MG63 (cell line): ENCODE measurements at places on chromosomes 7 and 10. TPM values are rescaled to one million over a fixed set of nuclear protein-coding genes. Genes with fewer than 3 reads are reported as not detected.

DNA sequence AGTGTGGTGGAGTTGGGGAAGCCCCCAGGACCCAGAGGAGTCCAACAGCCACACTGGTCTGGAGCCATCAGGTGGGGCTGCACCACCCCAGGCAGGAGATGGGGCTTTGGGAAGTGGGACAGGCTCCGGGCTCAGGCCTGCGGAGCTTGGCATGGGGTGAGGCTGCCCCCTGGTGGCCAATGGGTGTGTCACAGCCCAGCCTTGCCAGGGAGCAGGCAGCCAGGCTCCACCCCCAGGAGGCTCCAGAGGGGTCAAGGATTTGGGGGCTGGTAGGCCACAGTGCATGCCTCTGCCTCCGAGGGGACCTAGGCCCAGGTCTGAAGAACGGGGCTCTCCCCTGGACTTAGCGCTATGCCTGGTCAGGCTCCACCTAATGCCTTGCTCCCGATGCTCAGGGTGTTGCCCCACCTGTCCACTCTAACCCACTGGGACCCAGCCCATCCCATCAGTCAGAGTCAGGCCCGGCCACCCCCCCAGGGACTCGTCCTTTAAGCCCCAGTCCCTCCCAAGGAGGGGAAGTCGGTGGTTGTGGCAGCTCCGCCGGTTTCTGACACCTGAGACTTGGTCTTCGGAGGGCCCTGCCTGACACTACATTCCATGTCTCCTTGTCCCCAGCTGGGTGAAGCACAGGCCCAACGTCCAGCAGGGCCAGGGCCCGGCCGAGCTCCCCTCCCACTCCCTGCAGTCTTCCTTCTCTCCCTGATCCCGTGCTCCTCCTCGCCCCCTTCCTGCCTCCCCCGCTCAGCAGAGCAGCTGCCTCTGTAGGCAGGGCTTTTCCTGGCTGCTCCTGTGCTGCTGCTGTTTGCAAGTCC lies 11.3 kb upstream of the SAMD8 start:
- DNase-seq, result peak; percentile 56

DNA sequence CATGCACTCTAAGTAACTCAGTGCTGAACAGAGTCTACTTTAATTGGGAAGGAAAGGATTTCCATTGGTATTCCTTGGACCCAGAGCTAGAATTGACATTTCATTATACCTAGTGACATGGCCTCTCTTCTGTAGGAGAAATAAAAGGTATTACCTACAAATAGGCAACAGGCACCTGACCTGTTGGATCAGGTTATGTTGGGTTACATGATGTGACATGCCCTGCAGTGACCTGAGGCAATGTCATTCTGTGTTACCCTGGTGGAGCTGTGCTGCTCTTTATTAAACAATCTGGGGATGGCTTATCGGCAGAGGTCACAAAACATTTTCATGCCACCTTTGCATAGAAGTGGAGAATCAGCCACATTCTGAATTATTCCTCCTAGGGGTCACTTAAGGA lies 427.7 kb downstream of the MDFIC start:
- DNase-seq, result no peak

GRCh38 chr7:117085275-117085674 lies 132.0 kb downstream of the ST7 start:
- no peak for DNase-seq

- peak; percentile 65 for DNase-seq
Observed at GRCh38 chr7:30348083-30348560, 63.7 kb downstream of the ZNRF2 start.

GRCh38 chr10:79444199-79445119 lies 965 bp downstream of the ZCCHC24 start:
- DNase-seq, result peak; percentile 90

DNA sequence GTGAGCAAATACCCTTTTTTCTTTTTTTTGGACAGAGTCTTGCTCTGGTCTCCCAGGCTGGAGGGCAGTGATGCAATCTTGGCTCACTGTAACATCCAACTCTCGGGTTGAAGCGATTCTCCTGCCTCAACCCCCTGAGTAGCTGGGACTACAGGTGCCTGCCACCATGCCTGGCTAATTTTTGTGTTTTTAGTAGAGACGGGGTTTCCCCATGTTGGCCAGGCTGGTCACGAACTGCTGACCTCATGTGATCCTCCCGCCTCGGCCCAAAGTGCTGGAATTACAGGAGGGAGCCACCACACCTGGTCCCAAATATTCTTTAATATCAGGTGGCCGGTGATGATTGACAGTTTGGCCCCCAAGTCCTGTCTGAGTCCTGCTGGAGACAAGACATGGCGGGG lies 6.6 kb downstream of the LAT2 start:
- no peak for DNase-seq

DNA sequence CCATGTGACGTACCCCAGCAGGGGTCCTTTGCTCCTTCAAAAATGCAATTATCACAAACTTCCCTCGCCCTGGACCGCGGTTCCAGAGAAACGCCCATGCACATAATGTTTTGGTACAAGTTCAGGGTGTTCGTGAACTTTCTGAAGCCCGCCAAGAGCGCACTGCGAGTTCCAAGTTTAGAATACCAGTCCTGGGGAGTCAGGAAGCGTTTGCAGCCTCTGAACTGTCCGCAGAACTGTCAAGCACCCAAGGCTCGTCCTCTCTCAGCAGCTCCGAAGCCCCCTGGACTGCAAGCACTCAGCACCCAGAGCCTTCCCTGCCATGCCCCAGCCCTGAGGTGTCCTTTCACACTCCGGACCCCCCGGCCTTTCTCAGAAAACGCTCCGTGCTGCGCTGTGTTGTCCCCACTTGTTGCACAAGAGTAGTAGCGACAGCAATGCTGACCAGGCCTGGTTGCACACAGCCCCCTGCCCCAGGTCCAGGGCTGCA lies 30.3 kb downstream of the CALML3 start:
- DNase-seq, result no peak

DNA sequence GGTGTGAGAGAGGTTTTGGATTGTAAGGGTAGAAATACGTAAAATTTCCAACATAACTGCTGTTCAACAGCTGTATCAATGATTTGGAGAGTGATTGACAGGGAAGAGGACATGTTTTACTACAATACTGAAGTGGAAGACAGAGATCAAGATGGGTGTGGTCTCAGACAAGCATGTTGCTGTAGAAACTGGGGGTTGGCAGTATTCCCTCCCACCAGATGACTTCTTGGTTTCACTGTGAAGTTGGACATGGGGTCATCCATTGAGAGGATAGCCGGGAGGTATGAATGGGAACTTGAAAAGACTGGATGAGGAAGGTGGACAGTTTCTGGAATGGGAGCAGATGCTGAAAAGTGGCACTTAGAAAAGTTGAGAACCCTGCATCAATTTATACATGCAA lies 95.3 kb upstream of the HDAC9 start:
- no peak for DNase-seq

DNA sequence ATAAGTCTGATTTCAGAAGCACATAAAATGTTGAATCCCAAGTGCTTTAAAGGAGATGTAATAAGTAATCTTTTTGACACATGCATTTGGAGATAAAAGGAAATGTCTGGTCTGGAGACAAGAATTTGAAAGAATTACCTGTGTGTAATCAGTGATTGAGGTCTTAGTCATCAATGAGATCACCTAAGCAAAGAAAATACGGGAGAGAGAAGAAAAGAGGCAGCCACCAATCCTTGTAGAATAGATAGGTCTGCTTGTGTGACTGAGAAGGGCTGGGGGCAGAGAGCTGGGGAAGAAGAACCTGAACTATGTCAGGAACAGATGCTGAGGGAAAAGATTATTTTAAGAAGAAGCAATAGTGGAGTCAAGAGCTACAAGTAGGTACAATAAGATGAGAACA lies 49.3 kb upstream of the ITPRID1 start:
- DNase-seq, result no peak

DNA sequence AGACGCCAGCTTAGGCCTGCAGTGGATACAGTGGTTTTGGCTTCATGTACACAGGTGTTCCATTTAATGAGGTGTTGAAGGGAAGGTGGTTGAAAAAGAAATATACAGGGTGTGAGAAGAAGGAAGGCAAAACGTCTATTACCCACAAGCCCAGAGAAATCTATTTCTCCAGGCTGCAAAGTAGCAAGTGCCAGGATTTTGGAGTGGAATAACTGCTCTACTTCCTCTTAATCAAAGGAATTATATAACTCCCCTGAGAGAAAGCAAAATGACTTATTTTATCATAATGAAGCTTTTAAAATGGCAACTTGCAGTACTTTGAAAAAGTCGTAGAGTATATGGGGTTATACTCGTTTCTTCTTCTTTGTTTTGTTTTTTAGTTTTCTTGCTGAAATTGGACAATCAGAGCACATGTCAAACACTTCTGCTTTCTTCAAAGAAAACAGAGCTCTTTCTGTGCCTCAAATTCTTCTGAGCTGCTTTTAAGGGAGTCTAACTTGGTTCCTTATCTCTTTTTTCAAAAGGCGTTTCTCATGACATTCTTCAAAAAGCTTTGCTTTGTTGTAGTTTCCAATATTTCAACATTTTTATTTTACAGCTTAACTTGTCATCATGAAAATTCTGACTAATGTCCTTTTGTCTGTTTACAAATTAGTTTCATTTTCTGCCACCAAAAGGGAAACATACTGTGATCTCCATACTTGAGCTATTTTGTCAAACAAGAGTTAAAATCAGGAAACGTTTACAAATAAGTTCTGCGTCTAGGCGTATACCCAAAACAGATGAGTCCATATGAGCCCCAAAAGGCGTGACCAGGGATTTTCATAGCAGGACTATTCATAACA lies 289.7 kb downstream of the FRMD4A start:
- no peak for DNase-seq

- DNase-seq, result no peak
Observed at GRCh38 chr10:101183458-101184183, 45.6 kb downstream of the LBX1 start.

DNA sequence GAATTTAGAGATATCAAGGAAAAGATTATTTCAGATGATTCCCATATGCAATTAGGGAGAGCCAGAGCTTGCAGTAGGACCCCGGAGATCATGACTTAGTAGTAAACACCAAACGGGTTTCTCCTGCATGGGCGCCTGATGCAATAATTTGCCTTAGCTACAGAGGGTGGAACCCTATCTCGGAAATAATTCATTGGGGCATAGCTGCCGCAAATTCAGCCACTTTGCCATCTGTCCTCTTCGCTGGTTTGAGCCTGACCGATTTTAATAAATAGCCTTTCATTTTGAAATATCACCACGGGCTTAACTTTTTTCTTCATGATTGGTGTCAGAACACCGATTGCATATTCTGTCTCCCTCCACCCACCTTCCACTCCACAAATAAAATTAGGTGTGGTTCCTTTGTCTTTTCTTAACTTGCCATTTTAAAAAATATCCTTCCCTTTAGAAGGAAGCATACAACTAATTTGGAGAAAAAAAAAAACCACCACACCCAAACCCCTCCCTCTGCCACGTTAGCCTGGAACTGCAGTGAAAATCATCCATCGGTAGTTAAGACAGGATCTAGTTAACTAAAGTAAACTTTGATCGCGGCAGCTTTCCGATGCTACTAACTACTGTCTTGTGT lies 1.4 kb downstream of the GARS1 start:
- DNase-seq, result peak; percentile 9

GRCh38 chr7:139232377-139232717 lies 1.3 kb downstream of the UBN2 start:
- no peak for DNase-seq

DNA sequence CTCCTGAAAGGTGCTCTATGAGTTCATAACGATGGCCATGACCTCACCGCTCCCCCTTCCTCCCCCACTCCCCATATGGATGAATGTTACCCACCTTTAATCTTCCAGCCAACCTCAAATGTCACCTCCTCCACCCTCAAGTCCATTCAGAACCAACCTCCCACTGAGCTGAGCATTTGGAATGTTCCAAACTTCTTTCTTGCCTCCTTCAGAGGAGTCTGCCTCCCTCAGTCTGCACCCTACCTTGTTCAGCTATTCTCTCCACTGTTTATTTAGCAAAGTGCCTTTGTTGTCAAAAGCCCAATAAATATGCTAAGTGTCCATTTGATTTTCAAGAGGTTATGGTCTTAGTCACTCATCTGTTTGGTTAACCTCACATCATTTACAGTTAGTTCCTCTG lies 22.9 kb upstream of the MTPAP start:
- DNase-seq, result no peak

GRCh38 chr10:78578929-78579328 lies 489.8 kb upstream of the ZMIZ1 start:
- no peak for DNase-seq

GRCh38 chr7:37037286-37037685 lies 313.0 kb upstream of the AOAH start:
- no peak for DNase-seq

GRCh38 chr7:28024786-28025334 lies 155.7 kb downstream of the JAZF1 start:
- no peak for DNase-seq

GRCh38 chr7:155988416-155988815 lies 176.2 kb upstream of the SHH start:
- DNase-seq, result no peak

- DNase-seq, result no peak
Observed at GRCh38 chr7:11120675-11121220, 147.1 kb downstream of the PHF14 start.

- no peak for DNase-seq
Observed at GRCh38 chr7:20741801-20742200, 44.9 kb downstream of the SP8 start.

DNA sequence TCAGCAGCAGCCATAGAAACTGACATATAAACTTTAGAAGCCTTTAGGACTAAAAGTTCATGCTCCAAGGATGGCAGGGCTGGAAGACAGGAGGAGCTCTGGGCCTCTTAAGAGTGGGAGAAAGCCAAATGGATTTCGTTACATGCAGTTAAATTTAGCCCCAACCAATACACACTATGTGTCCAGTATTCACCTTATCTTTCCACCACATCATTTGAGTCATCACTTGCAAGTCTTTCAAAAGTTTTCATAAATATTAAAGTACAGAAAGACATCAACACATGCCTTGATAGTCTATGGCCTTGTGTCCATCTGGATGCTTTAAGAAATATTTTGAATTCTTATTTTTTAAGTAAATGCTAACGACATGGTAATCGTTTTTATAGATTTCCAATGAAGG lies 392.4 kb upstream of the LRRN3 start:
- DNase-seq, result no peak

GRCh38 chr10:1043532-1043995 lies 5.4 kb downstream of the IDI1 start:
- DNase-seq, result no peak

- DNase-seq, result no peak
Observed at GRCh38 chr10:74165530-74165901, 14.5 kb downstream of the ADK start.

The PLEKHS1 gene
- total RNA-seq, result not detected in 2 replicates

The THSD7A gene
- total RNA-seq, result not detected in 2 replicates

The SKIDA1 gene
- total RNA-seq, result 2.0 and 3.1 TPM in 2 replicates

The C10orf53 gene
- total RNA-seq, result not detected in 2 replicates

The FAM25G gene
- not detected in 2 replicates for total RNA-seq

The ELFN1 gene
- 0.05 and 0.56 TPM in 2 replicates for total RNA-seq

The NUTM2A gene
- 0.10 TPM in 1 of 2 replicates, not detected in the other for total RNA-seq

The INMT gene
- 0.03 TPM in 1 of 2 replicates, not detected in the other for total RNA-seq

The OR13A1 gene
- not detected in 2 replicates for total RNA-seq

The OR9A2 gene
- not detected in 2 replicates for total RNA-seq

The RAMP3 gene
- not detected in 2 replicates for total RNA-seq

The TMEM60 gene
- total RNA-seq, result 6.0 TPM in 2 replicates

The NPY4R2 gene
- 0.26 TPM in 1 of 2 replicates, not detected in the other for total RNA-seq

The CTTNBP2 gene
- 0.12 and 0.16 TPM in 2 replicates for total RNA-seq
